ENCODE measurements at places on chromosomes 13 and 19.
A peak's percentile ranks its signal among the peaks of the same experiment; 100 is the strongest.

- DNase-seq: no peak
These were observed 120.5 kb upstream of the SPACA7 start for GRCh38 chr13:112255550-112256120.

- no peak for DNase-seq
These were observed 140.9 kb downstream of the MZT1 start for GRCh38 chr13:72586518-72586917.

DNA sequence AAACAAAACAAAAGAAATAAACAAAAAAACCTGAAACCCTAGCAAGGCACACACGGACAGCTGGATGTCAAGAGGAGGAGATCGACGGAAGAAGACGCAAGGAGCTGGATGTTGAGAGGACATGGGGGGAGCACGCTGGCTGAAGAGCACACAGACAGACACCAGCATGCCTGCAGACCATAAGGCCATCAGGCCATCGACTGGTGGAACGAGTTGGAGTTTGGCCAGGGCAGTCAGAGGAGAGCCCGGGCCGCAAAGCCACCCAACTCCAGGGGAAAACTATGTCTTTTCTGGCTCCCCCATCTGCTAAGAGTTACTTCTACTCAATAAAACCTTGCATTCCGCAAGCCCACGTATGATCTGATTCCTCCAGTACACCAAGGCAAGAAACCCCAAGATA is 979.6 kb downstream of the PCDH17 start:
- no peak for DNase-seq

- DNase-seq: no peak
These were observed 1185.8 kb downstream of the UQCRFS1 start for GRCh38 chr19:28027116-28027515.

GRCh38 chr19:4847190-4847973 is 15.9 kb upstream of the TICAM1 start:
- DNase-seq: no peak

- no peak for DNase-seq
These were observed 2.4 kb upstream of the ZNF506 start for GRCh38 chr19:19823916-19824315.

DNA sequence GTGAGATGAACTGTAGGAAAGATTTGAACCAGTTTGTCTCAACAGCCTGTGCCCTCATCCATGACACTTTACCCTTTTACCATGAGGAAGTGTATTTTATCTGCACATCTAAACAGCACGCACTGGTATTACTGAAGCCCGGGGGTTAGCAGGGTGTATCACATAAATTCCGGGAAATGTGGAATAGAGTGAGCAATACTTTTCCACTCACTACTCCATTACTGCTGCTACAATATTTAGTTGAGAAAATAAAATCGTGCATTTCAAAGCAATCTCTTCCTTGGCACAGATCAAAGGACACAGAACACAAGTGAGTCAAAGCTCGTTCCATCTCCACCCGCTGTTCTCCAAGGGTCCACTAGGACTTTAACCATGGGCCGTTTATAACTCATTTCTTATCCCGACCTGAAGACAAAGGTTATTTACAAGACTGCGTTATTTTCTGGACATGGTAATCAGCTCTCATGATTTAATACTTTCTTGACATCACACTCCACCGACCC is 35.2 kb downstream of the STK24 start:
- no peak for DNase-seq

DNA sequence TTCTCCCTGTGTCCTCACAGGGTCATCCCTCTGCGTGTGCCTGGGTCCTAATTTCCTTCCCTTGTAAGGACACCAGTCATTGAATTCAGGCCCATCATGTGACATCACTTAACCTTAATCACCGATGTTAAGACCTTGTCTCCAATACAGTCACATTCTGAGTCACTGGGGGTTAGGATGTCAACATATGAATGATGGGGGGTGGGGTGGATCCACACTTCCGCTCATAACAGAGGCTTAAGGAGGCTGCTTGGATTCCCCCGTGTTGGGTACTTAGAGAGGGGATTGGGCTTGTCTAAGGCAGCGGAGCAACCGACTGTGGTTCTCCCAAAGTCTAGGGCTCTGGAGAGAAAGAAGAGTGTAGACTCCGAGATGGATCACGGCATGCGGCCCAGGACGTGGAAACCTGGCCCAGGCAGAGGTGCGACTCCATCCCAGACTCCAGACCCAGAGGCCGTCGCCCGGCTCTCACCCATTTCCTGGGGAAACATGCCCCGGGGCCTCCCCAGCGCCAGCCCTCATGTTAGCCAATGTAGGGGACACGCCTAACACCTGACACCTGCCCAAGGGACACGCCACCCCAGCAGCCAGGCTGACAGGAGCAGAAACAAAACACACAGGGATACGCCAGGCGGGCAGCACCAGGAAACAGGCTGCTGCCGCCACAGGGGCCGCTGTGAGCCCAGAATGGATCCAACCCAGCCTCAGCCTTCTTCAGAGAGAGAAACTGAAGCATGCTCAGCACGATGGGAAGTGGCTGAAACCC is 17.1 kb upstream of the IGLON5 start:
- DNase-seq: no peak

DNA sequence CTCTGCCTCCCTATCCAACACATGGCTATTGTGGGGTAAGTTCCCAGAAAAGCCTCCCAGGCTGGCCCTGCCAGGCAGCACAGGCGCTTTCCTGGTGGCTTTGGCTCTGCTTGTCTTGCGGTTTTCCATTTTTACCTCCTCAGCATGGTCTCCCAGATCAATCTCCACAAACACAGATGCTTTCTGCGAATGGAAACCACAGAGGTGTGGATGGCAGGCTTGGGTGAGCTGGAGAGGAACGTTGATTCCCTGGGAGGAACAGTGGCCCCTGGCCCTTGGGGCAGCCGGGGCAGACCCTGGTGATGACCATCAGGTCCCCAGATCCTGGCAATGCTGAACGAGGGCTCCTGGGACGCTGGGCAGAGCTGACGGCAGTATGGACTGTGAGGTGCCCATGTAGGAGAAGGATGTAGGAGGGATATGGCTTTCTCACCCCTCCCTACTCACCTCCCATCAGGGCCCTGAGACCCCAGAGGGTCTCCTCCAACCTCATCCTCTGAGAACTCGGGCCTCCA is 6.6 kb downstream of the C13orf46 start:
- no peak for DNase-seq

- DNase-seq: no peak
These were observed 4.6 kb upstream of the UQCR11 start for GRCh38 chr19:1609680-1610474.

DNA sequence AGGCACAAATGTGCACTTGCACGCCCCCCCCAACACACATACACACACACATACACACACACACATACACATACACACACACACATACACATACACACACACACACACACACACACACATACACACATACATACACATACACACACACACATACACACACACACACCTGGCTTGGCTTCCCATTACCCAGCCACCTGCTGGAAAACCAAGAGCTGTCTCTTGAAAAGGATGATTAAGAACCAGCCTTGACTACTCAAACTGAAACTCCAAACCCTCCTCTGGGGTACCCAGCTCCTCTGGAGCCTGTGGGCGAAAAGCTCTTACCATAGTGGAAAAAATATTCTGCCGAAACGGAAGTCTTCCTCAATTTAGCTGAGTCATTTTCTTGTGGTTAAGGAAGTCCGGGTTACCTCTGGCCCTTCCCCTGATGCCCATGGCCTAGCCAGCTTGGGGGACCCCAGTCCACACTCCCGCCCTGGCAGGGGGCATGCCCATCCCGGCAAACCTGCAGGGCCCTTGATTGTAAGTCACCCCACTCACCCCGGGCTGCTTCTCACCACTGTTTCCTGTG is 21.9 kb downstream of the CEBPA start:
- peak; percentile 39 for DNase-seq

- no peak for DNase-seq
These were observed 16.7 kb upstream of the FCGBP start for GRCh38 chr19:39951065-39951650.

DNA sequence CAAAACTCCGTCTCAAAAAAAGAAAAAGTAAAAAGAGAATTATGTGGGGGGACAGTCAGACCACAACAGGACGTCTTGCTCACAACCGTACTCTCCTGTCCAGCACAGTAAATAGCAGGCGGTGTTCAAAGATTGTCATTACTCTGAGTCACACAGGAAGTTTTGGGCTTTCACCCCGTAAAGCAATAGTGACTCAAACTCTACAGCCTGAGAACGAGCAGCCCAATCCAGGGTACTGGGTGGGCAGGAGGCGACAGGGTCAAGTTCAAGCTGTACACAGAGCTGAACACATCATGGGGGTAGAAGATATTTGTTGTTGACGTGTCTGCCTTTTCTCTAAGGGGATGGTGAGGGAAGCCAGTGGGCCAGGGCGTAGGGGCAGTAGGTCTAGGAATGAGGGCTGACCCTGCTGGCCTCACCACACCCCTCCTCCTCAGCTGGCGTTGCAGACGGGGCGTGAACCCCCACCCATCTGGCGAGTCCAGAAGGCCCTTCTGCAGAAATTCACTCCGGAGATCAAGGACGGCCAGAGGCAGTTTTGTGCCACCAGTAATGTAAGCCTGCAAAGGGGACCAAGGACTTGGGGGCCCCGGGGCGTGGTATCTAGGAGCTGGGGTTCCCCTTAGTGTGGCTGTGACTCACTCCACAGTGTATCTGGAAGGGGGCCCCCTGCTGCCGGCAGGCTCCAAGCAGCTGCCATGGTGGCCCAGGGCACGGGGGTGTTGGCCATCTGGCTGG is 23.3 kb downstream of the PRR12 start:
- DNase-seq: no peak

DNA sequence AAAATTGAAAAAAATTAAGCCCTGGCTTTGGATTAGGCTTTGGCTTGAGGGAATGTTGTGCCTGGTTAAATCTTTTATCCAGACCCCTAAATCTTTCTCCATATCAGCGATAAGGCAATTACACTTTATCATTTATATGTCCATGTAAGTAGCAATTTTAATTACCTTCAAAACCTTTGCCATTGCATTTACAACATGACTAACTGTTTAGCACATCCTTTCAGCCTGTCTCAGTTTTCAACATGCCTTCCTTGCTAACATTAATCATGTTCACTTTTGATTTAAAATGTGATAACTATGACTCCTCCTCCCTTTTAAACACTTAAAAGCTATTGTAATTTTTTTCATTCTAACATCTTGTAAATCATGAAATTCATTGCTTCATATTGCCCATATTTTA is 583.7 kb downstream of the SLITRK1 start:
- no peak for DNase-seq

DNA sequence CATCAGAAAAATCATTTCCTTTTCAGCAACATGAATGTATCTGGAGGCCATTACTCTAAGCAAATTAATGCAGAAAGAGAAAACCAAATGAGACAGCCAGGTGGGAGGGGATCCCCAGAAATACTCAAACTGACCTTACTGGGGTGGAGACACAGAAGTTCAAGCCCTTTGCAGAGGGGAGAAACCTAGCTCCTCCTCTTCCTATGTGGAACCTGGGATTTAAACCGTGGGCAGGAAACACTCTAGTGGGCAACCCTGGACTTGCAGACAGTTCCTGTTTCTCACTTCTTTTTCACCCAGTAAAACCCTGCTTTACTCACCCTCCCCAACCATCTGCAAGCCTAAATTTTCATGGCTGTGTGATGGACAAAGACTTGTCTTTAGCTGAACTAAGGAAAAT is 61.3 kb downstream of the SLITRK6 start:
- no peak for DNase-seq

GRCh38 chr13:37942929-37943328 is 73.4 kb upstream of the TRPC4 start:
- DNase-seq: no peak

DNA sequence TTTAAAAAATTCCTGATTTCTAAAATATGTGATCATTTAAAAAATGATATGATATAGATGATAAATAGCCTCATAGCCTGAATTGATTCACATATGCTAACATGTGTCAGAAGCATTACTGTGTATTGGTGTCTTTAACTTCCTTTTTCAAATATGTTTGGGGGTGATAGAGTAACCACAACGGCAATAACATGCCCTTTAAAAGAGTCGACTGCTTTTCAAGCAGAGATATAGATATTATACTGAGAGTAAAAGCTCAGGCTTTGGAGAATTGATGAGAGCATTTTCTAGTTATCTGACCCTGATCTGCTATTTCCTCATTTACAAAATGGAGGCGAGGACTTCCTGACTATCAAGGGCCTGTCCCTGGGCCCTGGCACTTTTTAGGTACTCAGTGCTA is 260.5 kb downstream of the DCT start:
- no peak for DNase-seq

DNA sequence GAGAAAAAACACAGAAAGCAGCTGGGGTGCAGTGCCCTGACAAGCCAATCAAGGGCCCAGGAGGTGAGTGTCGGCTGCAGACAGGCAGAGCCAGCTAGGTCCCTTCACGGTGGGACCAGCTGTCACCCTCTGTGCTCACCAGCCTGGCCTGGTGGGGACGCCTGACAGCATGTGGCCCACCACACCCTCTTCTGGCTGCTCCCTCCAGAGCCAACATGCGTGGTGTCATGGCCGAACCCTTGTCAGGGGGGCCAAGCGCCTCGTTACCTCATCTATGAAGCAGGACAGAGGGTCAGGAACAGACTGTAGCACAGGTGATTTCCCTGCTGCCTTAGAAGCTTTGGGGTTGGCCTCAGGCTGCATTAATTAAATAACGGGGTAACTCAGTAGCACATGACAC is 40.0 kb upstream of the ISYNA1 start:
- DNase-seq: no peak

- no peak for DNase-seq
These were observed 66.4 kb upstream of the USP29 start for GRCh38 chr19:57053401-57053800.

GRCh38 chr13:75694722-75695121 is 58.6 kb downstream of the LMO7 start:
- DNase-seq: no peak

All from stimulated activated CD4-positive, alpha-beta T cell treated with anti-CD3 and anti-CD28 coated beads, Interleukin-15, amount 100 ng/mL, for 48 hours (primary cell).